ENCODE measurements at places on chromosomes 13 and 19.
A peak's percentile ranks its signal among the peaks of the same experiment; 100 is the strongest.

GRCh38 chr19:38850976-38851621 is 1.3 kb upstream of the HNRNPL start:
- peak; percentile 14 for DNase-seq

- no peak for DNase-seq
Measured at GRCh38 chr19:38196948-38197656, 26.9 kb downstream of the DPF1 start.

- no peak for DNase-seq
Measured at GRCh38 chr13:81995316-81995715, 1654.4 kb upstream of the SPRY2 start.

DNA sequence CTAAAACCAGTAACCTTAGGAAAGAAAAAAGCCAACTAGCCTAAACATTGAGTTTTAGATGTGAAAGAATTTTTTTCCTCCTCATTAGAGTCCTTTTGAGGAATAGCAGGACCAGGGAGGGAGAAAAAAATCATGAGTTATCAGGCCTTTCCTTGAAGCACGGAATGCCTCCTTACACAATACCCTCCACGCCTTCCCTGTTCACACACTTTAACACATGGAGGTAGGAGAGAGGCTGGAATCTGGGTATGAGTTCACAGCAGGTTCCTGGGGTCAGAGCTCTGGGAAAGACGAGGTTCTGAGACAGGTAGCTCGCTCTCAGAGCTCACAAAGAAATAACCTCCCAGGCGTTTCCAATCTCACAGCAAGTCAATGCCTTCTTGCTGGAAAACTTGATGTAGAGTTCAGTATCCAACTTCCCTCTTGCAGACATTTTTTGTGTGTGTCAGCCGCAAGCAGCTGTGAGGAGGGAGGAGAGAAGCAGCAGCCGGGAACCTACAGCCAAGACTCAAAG is 716 bp downstream of the ZNF573 start:
- DNase-seq: no peak

DNA sequence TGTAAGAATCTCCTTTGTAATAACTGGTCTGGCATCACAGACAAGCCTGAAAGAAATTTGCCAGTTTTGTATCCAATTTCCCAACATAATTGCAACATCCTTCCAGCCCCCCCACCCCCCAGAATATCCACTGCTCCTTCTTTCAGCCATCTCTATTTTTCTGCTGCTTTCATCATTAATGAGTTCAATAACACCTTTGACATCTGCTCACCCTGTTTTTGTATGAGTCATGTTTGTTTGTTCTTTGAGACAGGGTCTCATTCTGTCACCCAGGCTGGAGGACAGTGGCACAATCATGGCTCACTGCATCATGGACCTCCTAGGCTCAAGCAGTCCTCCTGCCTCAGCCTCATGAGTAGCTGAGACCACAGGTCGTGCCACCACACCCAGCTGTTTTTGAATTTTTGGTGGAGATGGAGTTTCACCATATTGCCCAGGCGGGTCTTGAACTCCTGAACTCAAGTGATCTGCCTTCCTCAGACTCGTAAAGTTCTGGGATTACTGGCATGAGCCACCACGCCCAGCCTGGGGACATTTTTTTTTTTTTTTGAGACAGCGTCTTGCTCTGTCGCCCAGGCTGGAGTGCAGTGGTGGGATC is 7.0 kb upstream of the ZC3H4 start:
- DNase-seq: no peak

GRCh38 chr13:98439126-98439828 is 137.6 kb downstream of the STK24 start:
- DNase-seq: no peak

DNA sequence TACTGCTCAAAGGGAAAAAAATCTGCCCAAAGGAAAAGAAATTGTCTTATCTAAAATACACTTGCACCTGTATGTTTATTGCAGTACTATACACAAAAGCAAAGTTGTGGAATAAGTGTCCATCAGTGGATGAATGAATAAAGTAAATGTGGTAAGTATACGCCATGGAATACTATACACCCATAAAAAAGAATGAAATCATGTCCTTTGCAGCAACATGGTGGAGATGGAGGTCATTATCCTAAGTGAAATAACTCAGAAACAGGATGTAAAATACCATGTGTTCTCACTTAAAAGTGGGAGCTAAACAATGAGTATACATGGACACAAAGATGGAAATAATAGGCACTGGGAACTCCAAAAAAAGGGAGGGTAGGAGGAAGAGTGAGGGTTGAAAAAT is 3.8 kb upstream of the MUC16 start:
- DNase-seq: no peak

DNA sequence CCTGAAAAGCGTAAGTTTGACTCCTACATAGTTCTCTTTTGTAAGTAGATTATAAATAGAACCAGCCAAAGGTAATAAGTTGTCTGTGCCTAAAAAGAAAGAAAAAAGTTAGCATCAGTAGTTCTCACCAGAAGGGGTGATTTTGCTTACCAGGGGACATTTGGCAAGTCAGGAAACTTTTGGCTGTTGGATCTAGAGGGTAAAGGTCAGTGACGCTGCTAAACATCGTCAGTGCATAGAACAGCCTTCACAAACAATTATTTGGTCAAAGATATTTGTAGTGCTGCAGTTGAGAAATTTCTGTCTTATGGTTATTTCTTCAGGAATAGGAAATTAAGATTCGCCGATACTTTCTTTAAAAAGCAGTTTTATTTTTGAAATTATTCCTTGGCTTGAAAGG is 2.0 kb downstream of the USPL1 start:
- DNase-seq: no peak

- no peak for DNase-seq
Measured at GRCh38 chr19:12997967-12998940, 3.0 kb downstream of the NFIX start.

GRCh38 chr13:74576420-74576819 is 442.2 kb upstream of the KLF12 start:
- DNase-seq: no peak

- no peak for DNase-seq
Measured at GRCh38 chr19:1673645-1674292, 21.4 kb upstream of the TCF3 start.

GRCh38 chr19:15577184-15577771 is 37.7 kb upstream of the CYP4F8 start:
- no peak for DNase-seq

- no peak for DNase-seq
Measured at GRCh38 chr13:109790942-109791605, 4.7 kb upstream of the IRS2 start.

GRCh38 chr19:33325920-33326319 is 23.6 kb upstream of the CEBPA start:
- DNase-seq: no peak

DNA sequence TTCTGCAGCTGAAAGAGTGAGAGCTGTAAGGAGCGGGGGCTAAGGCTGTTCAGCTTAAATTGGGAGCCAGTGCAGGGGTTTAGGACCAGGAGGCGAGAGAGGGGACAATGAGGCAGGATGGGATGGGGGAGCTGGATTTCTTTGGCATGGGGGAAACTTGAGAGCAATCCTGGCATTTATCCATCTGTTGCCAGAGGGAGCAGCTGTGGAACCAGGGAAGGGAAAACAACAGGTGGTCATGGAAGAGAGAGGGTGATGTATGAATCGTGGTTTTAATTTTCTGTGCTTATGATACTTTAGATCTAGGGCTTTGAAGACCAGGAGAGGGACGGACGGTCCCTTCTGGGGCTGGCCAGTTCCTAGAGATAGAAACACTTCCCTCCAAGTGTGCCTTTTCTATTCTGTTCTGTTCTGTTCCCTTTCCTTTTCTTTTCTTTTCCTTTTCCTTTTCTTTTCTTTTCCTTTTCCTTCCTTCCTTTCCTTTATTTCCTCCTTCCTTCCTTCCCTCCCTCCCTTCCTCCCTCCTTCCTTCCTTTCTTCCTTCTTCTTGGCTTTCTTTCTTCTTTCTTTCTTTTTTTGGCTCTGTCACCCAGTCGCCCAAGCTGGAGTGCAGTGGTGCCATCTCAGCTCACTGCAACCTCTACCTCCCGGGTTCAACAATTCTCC is 16.0 kb upstream of the CCL25 start:
- DNase-seq: no peak

DNA sequence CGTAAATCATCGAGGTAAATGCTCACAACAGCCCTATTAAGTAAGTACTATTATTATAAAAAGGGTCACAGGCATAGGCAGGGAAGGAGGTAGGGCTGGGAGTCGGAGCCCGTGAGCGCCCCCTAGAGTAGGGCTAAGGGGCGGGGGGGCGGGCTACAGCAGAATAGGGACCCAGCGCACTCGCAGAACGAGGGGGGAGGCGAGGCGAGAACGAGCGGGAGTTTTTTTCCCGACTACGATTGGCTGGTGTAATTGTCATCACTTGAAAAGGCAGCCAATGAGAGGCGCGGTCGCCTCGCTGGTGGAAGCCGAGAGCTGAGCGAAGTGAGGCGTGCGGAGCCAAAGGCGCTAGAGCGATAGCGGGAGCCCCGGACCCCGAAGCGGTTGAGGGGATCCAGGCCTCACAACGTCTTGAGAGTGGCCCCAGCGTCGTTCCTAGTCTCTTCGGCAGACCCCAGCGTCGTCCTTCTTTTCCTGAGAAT is 24.2 kb downstream of the KEAP1 start:
- DNase-seq: peak; percentile 71

GRCh38 chr19:5903624-5904351 is at the start of gene NDUFA11:
TSS of gene NDUFA11 (minus strand) at chr19:5903790. CDS start at chr19:5903708, 82 bp downstream.
- peak; percentile 93 for DNase-seq

DNA sequence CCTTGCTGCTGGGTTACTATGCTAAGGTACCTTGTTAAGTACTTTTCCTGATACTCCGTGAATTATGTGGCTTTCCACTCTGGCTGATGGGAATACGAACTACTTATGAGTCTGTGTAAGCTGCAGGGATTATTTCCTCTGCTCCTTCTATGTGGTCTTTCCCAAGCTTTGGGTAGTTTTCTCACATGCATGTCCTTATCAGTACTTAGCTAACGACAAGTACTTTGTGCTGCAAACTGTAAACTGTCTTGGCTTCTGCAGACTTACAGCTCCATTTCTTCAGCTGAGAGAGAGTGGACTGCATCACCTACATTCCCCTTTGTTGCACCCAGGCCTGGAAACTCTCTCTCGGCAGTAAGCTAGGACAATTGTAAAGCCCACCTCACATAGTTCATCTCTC is 76.6 kb downstream of the FGF9 start:
- DNase-seq: no peak

Data from germinal center (tissue), 1 donor.